ENCODE measurements at places on chromosomes 13 and 19. TPM values are rescaled to one million over a fixed set of nuclear protein-coding genes. Genes with fewer than 3 reads are reported as not detected.

The CNMD gene
- total RNA-seq = 0.10 TPM

The EFNB2 gene
- total RNA-seq = 0.21 TPM

The ZNF569 gene
- total RNA-seq = 6.0 TPM

The DLEU7 gene
- total RNA-seq = 0.84 TPM

The CACNG7 gene
- not detected for total RNA-seq

The CABP5 gene
- total RNA-seq = 4.0 TPM

The PRR12 gene
- total RNA-seq = 6.4 TPM

The GATAD2A gene
- total RNA-seq = 66.5 TPM

The NCR1 gene
- 10.4 TPM for total RNA-seq

The NECTIN2 gene
- total RNA-seq = 22.1 TPM

The ZNF790 gene
- 1.8 TPM for total RNA-seq

The CEACAM21 gene
- 3.9 TPM for total RNA-seq

The C1QTNF9 gene
- not detected for total RNA-seq

The KIR3DL2 gene
- 0.84 TPM for total RNA-seq

The CCDC169 gene
- not detected for total RNA-seq

The MTMR6 gene
- total RNA-seq = 44.1 TPM

The CILP2 gene
- total RNA-seq = 0.31 TPM

The CDC34 gene
- 20.5 TPM for total RNA-seq

The SYCN gene
- not detected for total RNA-seq

The ZNF493 gene
- total RNA-seq = 71.2 TPM

The SYDE1 gene
- not detected for total RNA-seq

The PRR36 gene
- total RNA-seq = 0.10 TPM

The C5AR2 gene
- 4.1 TPM for total RNA-seq

The KLK12 gene
- total RNA-seq = not detected

The CHERP gene
- 7.2 TPM for total RNA-seq
